Kidney tubule cell (primary cell): ENCODE measurements at places on chromosomes 16 and 17.

GRCh38 chr17:76142585-76143041 is 1.6 kb upstream of the FOXJ1 start:
- no peak for DNase-seq

GRCh38 chr17:19320876-19321275 is 41.6 kb downstream of the B9D1 start:
- no peak for DNase-seq

DNA sequence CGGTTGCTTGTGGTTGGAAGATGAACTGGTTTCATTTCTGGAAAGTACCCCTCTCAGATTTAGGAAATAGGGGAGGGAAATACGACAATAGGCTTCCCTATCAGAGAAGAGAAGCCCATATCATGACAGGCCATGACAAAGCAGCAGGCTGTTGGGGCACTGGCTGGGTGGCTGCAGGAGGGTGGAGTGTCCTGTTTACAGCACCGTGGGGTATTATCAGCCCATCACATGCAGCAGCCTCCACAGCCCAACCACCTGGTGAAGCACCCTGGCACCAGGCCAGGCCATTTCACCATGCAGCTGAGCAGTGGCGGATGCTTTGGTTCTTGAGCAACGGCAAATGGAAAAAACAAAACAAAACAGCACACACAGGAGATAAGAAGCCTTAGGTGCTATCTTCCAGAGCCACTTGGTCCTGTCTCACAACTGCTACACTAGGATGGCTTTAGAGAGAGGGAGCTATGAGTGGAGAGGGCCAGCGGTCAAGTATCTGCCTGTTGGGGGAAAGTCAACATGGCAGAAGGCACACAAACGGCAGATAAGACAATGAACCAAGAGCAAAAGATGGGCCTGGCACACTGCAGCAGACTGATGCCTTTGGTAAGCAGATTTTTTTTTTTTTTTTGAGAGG is 24.2 kb downstream of the FAM117A start:
- no peak for DNase-seq

GRCh38 chr17:82892899-82893565 is 53.2 kb upstream of the ZNF750 start:
- DNase-seq, result no peak

DNA sequence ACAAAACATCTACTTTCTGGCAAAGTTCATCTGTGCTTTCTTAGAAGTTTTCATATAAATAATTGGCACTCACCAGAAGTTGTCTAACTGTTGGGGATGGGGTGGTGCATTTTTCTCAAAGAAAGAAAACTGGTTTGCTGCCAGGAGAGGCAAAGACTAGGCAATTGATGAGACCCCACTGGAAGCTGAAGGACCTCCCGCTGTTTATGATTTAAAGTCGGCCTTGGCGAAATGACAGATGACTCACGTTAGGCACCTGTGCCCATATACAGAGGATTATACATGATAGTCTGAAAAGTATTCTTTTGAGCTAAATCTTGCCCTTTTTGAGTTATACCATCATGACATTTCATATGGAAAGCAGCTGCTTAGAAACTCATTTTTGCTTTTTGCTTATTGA is 193.0 kb upstream of the ZFHX3 start:
- no peak for DNase-seq

DNA sequence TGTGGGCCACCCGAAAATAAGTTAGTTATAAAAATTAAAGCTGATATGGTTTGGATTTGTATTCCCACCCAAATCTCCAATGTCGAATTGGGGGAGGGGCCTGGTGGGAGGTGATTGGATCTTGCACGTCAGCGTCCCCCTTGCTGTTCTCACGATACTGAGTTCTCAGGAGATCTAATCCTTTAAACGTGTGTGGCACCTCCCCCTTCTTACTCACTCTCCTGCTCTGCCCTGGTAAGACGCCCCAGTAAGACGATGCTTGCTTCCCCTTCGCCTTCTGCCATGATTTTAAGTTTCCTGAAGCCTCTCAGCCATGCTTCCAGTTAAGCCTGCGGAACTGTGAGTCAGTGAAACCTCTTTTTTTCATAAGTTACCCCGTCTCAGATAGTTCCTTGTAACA is 35.4 kb downstream of the SYCE1L start:
- peak; percentile 62 for DNase-seq

- no peak for DNase-seq
Measured at GRCh38 chr16:49959552-49960277, 65.3 kb upstream of the CNEP1R1 start.

GRCh38 chr17:45225964-45226530 is 4.4 kb downstream of the FMNL1 start:
- peak; percentile 58 for DNase-seq

- DNase-seq, result peak; percentile 35
Measured at GRCh38 chr16:84024854-84025253, 17.7 kb downstream of the SLC38A8 start.

GRCh38 chr17:68197997-68198930 is 49.6 kb upstream of the AMZ2 start:
- no peak for DNase-seq

GRCh38 chr17:42517516-42517915 is 18.5 kb upstream of the NAGLU start:
- peak; percentile 83 for DNase-seq

- DNase-seq, result no peak
Measured at GRCh38 chr16:10970065-10970464, 25.7 kb downstream of the CLEC16A start.

DNA sequence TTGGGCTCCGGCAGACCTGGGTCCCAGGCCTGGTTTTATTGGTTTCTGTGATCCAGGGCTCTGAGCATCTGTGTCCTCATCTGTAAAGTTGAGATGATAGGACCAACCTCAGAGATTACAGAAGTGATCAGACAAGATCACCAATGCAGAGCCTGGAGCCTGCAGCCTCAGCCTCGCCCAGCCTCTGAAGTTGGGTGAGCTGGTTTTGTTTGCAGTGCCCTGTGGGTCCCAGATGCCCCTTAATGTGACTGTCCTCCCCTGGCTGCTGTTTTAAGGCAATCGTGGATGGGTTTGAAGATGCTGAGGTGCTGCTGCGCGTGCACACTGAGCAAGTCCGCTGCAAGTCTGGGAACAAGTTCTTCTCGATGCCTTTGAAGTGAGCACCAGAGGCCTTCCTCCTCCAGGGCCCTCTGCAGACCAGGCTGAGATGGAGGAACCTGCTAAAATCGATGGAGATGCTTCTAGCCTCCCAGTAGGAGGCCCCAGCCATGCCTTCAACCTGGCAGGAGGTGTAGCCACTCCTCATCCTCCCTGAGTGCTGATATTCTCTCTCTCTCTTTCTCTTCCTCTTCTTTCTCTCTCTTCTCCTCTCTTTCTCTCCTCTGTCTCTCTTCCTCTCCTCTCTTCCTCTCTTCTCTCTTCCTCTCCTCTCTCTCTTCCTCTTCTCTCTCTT is 5.6 kb upstream of the MMP15 start:
- DNase-seq, result no peak

GRCh38 chr16:89572485-89573205 is 2.9 kb upstream of the CPNE7 start:
- DNase-seq, result no peak

DNA sequence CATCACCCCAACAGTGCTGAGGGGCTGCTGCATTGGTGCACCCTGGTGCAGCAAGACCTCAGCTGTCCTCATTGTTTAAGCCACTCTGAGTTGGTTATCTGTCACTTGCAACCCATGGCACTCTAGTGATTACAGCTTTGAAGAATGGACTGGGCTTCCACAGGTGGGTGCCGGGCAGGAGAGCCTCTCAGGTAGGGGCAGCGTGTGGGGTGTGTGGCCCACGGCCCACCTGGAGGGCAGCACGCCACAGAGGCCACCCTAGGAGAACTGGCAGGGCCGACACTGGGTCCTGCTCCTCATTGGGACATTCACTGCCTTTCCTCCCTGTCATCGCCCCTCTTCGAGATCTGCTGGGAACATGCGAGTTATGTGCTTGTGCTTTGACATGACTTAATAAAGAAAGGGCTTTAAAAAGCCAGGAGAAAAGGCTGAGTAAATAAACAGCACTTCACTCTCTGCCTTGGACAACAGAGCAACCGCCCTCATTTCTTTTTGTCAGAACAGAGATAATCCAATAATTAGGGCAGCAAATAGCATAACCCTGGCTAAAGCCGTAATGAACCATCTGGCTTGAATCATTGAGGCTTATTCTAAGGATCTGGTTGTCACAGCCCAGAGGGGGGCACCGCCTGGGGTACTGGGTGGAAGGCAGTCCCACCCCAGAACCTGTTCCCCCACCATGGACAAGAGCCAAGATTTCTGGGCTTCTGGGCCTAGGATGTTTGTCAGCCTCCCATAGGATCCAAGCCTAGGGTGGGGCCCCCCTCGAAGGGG is 3.0 kb downstream of the DOC2B start:
- no peak for DNase-seq

GRCh38 chr16:61465285-61465684 is 571.0 kb downstream of the CDH8 start:
- DNase-seq, result no peak

DNA sequence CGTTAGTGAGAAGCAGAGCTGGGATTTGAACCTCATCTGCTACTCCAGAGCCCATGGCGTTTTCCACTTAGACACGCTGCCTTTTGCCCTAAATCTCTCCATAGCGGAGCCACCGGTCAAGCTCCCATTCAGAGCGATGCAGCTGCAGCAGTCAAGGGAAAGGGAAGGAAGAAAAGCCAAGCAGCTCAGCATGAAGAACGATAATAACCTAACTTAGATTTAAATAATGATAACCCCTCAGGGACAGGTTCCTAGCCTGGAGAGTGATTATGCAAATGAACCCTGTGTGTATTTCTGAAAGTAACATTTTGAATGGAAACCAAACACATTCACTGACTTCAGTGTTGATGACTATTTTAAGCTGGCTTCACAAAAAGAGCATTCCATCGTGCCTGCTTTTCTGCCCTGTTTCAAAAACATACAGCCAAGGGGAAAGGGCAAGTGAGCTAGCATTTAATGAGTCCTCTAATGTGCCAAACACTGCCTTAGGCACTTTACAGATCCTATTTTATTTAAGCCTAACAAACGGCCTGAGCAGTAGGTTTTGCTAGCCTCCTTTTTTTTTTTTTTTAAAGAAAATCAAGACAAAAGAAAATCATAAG is 798.3 kb downstream of the CDH8 start:
- no peak for DNase-seq

GRCh38 chr16:1537763-1538289 is 4.4 kb downstream of the TMEM204 start:
- no peak for DNase-seq

GRCh38 chr16:25893332-25893731 is 201.6 kb downstream of the HS3ST4 start:
- no peak for DNase-seq

DNA sequence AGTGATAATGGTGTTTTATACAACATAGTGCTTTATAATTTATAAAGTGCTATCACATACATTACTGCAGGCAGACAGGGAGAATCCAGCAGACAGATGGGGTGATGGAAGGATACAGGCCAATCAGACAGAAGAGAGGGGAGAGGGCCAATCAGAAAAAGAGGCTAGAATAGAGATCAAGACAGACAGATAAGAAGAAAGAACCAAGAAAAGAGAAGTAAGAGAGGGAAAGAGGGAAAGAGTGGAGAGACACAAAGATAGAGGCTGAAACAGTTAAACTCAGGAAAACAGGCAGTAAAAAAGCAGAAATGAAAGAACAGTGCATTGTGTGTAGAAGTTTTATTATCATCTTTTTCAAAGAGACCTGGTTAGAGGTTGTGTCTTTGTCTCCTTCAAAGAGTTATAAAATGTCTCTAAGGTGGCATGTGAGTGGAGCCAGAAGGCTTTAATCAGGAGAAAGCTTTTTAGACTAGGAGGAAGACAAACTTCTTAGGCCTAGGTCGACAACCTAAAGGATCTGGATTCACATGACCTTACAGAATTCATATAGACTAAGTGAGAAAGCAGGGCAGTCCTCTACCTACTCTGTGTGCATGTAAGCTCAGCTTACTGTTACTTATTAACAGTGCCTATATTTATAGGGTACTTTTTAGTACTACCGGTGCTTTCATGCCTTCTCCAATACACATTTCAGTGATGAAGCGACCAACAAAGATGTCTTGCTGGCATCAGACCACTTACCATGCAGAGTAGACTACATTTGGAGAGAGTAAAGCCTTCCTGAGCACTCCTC is 8.3 kb upstream of the CHD3 start:
- no peak for DNase-seq

DNA sequence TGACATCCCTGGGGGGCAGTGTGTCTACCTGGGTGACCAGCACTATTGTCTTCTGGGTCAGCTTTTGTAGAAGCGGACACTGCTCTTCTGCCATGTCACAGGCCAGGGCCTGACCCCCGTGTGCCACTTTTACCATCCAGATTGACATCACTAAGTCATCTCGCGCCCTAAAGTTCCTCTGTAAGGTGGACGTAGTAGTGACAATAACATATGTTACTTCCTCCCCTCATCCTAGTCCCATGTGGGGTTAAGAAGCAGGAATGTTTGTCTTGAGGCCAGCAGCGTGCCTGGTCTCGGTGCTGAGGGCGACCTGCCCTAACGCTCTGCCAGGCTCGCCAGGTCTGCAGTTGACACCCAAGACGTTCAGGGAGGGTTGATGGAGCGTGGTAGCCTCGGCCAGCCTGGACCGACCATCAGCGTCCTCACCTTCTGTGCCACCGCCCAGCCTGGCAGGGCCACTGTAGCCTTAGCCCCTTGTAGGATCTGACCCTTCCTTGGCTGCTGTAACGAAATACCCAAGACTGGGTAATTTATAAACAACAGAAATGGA is 20.7 kb downstream of the GAA start:
- DNase-seq, result no peak

- no peak for DNase-seq
Measured at GRCh38 chr16:85902366-85903155, 3.6 kb downstream of the IRF8 start.

DNA sequence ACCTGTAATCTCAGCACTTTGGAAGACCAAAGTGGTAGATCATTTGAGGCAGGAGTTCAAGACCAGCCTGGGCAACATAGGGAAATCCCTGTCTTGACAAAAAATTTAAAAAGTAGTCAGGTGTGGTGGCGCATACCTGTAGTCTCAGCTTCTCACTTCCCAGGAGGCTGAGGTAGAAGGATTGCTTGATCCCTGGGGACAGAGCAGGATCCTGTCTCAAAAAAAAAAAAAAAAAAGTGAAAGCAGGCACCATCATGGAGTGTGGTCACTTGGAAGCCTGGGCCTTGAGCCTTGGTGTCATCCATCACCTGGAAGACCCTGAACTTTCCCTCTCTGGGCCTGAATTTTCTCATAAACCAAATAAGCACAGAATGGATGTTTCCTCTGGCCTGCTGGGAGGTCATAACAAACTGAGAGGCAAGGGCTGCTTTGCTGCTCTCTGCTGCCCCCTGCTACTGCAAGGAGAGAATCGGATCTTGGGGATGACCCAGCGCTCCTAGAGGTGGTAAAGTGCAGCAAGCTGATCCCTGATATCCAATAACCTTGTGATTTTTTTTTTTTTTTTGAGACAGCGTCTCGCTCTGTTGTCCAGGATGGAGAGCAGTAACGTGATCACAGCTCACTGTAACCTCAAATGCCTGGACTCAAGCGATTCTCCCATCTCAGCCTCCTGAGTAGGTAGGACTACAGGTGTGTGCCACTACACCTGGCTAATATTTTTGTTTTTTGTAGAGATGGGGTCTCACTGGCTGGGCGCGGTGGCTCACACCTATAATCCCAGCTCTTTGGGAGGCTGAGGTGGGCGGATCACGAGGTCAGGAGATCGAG is 75.9 kb upstream of the RNU2-1 start:
- DNase-seq, result no peak

- no peak for DNase-seq
Measured at GRCh38 chr16:9338510-9338909, 247.1 kb downstream of the HAPSTR1 start.

- peak; percentile 74 for DNase-seq
Measured at GRCh38 chr16:49021136-49021535, 260.5 kb downstream of the CBLN1 start.

- no peak for DNase-seq
Measured at GRCh38 chr16:2985462-2985861, 5.2 kb upstream of the PKMYT1 start.
